B cell (primary cell): ENCODE measurements at places on chromosomes 7 and 10. TPM values are rescaled to one million over a fixed set of nuclear protein-coding genes. Genes with fewer than 3 reads are reported as not detected.

- H3K27ac ChIP-seq: no peak overlapping the region
- H3K4me3 ChIP-seq: no peak overlapping the region
- no peaks in the 10 kb centered on the region for H3K4me1 ChIP-seq
- peaks cover 10% of the 10 kb centered on the region for H3K27me3 ChIP-seq
- DNase-seq: no peak
- no peaks in the 10 kb centered on the region for H3K36me3 ChIP-seq
These were observed 116.4 kb downstream of the SORBS1 start for GRCh38 chr10:95444792-95445191.

DNA sequence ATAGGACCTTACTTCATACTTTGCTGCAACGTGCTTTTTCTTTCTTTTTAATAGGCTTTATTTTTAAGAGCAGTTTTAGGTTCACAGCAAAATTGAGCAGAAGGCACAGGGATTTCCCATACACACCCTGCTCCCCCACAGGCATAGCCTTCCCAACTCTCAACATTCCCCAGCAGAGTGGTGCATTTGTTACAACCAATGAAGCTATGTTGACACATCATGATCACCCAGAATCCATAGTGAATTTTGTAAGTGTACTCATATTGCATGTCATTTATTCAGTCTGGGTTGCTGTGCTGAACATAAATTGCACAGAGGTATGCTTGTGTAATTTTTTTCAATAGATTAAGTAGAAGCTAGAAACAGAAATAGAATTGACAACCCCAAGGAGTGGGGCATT lies 327.3 kb downstream of the INHBA start:
- H3K4me3 ChIP-seq: no peak overlapping the region
- no peaks in the 10 kb centered on the region for H3K4me1 ChIP-seq
- no peak for DNase-seq
- no peak overlapping the region for H3K27ac ChIP-seq
- no peaks in the 10 kb centered on the region for H3K36me3 ChIP-seq

DNA sequence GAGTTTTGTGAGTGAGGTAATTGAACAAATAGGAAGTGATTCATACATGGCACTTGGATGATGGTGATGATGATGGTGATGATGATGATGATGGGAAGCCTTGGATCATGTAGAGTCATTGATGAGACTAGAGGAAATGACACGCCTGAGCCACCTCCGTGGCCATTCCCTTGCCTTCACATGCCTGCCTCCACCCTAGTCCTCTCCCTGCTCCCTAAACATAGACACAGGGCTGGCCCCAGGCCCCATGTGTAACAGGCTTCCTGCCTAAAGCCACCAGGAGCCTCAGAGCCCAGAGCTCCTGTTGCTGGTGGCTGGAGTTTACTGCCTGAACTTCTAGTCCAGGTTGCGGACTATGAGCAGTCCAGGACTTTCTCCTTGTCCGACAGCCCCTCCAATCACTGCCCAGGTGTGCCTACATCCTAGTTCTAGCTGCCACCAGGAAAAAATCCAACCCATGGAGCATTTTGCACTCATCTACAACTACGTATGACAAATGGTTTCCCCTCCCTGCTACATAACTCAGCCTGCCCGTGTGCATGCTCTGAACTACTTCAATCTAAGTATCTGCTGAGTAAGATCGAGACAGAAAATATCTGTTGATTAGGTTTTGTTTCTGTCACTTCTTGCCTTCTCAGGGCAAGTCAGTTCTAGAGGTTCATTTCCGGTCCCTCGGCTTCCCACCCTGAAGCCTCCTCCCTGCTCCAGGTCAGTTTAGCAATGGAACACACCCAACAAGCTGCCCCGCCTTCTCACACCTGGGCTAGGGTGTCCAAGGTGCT lies 35.5 kb upstream of the KDM7A start:
- H3K4me3 ChIP-seq: no peak overlapping the region
- H3K27ac ChIP-seq: peak overlapping the region; percentile 3
- H3K4me1 ChIP-seq: peaks cover 74% of the 10 kb centered on the region
- H3K36me3 ChIP-seq: no peaks in the 10 kb centered on the region
- DNase-seq: no peak

DNA sequence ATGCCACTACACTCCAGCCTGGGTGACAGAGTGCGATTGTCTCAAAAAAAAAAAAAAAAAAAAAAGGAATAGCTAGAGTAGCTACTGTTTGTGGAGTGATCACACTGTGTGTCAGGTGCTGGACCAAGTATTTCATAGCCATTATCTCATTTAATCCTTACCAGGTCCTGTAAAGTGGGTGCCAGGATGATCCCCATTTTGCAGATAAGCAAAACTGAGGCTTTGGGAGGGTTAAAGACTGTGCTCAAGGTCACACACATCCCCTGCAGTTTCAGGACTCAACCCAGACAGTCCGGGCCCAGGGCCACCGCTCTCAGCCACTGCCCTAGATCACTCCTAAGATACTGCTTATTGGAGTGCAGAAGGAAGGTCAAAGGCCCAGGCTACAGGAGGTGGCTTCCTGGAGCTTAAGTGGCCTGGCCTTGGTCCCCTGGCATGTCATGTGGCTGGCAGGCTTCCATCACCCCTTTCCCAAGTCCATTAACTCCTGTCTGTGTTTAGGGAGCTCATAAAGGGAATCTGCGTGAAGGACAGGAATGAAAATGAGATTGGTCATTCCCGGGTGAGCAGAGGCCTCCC lies 12.4 kb upstream of the WBP1L start:
- H3K27ac ChIP-seq: no peak overlapping the region
- H3K36me3 ChIP-seq: no peaks in the 10 kb centered on the region
- DNase-seq: no peak
- no peak overlapping the region for H3K4me3 ChIP-seq

GRCh38 chr7:48511080-48511479 lies 339.8 kb downstream of the ABCA13 start:
- no peak for DNase-seq
- no peaks in the 10 kb centered on the region for H3K4me1 ChIP-seq
- H3K4me3 ChIP-seq: no peak overlapping the region
- no peaks in the 10 kb centered on the region for H3K27me3 ChIP-seq
- H3K36me3 ChIP-seq: no peaks in the 10 kb centered on the region

GRCh38 chr7:38796626-38797501 lies 112.1 kb downstream of the VPS41 start:
- no peaks in the 10 kb centered on the region for H3K4me1 ChIP-seq
- no peaks in the 10 kb centered on the region for H3K27me3 ChIP-seq
- H3K4me3 ChIP-seq: no peak overlapping the region
- DNase-seq: peak; percentile 67

DNA sequence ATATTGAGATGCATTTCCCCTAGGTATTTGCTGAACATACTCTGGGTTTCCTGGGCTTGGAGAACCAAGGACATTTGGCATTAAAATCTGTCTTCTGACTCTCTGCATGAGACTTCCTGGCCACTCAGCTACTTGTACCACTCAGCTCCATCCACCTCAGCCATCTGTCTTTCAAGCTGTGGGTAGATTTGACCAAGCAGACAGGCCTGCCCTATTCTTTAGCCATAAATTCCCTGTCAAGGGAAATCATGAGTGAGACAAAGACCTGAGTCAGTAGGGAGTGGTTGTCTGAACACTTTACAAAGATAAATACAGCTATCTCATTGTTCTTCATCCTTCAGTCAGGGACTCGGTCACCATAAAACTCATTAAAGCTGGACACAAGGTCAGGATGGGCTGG lies 399.1 kb downstream of the GPAM start:
- no peak overlapping the region for H3K4me3 ChIP-seq
- H3K27me3 ChIP-seq: no peaks in the 10 kb centered on the region
- H3K27ac ChIP-seq: no peak overlapping the region
- no peaks in the 10 kb centered on the region for H3K4me1 ChIP-seq
- no peaks in the 10 kb centered on the region for H3K36me3 ChIP-seq

GRCh38 chr10:101164020-101164419 lies 32.9 kb downstream of the TLX1 start:
- no peak overlapping the region for H3K4me3 ChIP-seq
- peaks cover 9% of the 10 kb centered on the region for H3K4me1 ChIP-seq
- H3K27me3 ChIP-seq: peaks cover 24% of the 10 kb centered on the region
- no peak overlapping the region for H3K27ac ChIP-seq
- H3K36me3 ChIP-seq: no peaks in the 10 kb centered on the region
- DNase-seq: no peak

- no peaks in the 10 kb centered on the region for H3K27me3 ChIP-seq
- no peak overlapping the region for H3K27ac ChIP-seq
- no peak overlapping the region for H3K4me3 ChIP-seq
These were observed 100.8 kb downstream of the ARHGAP21 start for GRCh38 chr10:24622781-24623301.

The BZW2 gene
- total RNA-seq: 17.0 and 18.4 TPM in 2 replicates

The HHEX gene
- 149 and 155 TPM in 2 replicates for total RNA-seq

The PSMC2 gene
- 45.4 and 51.1 TPM in 2 replicates for total RNA-seq

The CCDC3 gene
- total RNA-seq: 0.12 and 0.15 TPM in 2 replicates

The SPDYE5 gene
- not detected in 2 replicates for total RNA-seq

The NUTM2A gene
- total RNA-seq: 0.63 and 0.96 TPM in 2 replicates

The SFRP5 gene
- total RNA-seq: not detected in 2 replicates

The HOXA9 gene
- total RNA-seq: not detected in 2 replicates

The RET gene
- total RNA-seq: 0.27 and 0.36 TPM in 2 replicates
